GM19239 (cell line): ENCODE measurements at places on chromosomes 2 and 18.

GRCh38 chr18:23812546-23813440 is 123.5 kb downstream of the LAMA3 start:
- DNase-seq: no peak

DNA sequence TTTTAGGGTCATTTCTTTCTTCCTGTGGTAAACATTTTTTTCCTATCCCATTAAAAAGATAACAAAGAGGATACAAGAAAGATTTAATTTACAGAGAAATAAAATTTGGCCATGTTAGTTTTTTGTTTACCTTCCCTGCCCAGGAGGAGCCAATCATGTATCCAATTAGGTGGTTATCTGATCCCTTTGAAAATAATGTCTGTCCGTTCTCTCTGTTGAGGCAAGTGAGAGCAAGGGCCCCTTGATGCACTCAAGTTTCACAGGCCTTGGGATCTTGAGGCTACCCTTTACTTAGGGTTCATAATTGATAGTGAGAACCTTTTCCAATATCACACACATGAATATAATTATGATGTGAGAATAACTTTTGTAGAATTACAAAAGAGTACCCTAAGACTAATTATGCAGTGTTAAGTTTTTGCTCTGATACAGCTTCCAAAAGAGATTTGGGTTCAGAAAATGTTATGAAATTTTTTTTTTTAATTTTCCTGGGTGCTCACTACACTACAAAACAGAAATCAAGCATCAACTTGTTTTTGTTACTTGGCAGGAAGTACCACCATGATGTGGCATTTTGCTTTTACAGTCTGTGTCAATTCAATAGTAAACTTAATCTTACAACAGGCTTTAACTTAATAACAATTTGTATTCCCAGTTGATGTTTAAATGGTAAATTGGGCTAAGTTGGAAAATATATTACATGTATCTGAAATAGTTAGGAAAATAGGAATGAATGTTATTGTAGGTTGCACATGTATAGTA is 42.0 kb downstream of the AFTPH start:
- DNase-seq: no peak

DNA sequence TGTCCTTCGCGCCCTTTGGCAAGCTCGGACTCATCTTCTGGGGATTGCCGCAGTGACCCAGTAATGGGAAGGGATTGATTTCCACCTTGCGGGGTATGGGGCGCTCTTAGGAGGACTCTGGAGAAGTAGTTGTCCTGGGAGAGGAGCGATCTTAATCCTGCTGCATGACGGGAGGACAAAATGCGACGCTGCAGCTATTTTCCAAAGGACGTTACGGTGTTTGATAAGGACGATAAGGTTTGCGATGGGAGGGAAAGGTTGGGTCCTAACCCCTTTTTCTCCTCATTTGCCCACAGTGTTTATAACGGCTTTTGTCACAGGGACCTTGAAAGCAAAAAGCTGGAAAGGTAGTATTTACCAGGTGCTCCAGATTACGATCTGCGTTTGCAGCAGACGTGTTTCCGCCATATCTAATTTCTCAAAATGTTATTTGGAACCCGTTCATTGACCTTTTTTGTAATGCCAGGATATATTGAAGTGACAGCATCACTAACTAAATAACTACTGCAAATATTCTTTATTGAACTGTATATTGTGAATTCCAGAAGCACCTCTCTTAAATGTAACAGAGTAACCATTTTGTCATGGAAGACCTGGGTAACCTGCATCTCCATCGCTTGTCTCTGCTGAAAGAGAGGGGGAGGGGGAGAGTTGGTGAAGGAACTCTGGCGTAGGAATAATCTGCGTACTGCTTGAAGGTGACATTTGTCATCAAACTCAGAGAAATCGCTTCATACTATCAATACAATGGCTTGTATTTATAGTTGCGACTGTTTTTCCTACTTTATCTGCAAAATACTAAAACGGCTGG is 590 bp downstream of the MDH1 start:
- DNase-seq: no peak

DNA sequence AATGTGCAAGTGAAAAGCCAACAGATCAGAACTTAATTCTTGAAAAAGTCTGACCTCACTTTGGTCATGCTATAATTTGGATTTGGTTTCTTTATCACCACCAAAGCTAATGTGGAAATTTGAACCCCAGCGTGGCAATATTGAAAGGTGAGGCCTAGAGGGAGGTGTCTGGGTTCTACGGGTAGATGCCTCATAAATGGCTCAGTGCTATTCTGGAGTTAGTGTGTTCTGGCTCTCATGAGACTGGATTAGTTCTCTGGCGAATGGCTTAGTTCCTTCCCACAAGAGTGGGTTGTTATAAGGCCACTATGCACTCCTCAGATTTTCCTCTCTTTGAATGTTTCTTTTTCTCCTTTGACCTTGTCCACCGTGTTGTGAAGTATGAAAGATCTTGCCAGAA is 22.3 kb downstream of the ORC4 start:
- no peak for DNase-seq

- DNase-seq: no peak
These were observed 181.0 kb upstream of the SALL3 start for GRCh38 chr18:78798402-78799175.

DNA sequence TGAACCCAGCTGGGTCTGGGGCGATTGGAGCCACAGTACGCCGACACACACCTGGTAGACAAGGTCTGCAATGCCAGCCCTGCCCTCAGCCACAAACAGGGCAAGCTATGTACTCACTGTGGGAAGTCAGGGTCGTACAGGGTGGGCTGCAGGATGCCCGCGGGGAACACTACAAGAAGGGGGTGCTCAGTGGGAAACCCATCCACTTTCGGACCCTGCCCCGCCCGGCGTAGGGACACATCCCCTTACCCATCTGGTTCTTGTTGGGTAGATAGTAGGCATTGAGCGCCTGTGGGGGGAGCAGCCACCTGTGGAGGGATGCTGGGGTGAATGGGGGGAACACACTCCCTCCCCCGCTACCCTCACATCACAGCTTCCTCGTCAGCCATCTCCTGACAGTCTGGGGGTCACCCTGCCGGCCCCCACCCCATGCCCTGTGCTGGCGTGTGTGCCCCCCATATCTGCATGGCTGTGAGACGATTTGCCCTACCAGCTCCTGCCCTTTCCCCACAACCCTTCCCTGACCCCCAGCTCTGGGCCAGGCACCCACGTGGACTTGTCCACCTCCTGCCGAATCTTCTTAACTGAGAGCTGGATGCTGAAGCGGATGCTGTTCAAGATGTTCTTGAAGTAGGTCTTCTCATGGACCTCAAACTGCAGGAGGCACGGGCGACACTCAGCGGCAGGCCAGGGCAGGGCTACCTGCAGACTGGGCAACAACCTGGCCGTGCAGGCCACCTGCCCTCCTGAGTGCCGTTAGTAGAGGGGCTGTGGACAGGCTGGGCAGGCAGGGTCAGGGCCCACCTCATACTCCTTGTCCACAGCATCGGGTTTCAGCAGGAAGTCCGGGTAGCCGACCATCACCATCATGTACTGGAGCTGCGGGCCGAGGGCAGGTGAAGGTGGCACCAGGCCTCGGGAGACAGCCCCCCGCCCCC is 5.1 kb downstream of the ECEL1 start:
- no peak for DNase-seq

- DNase-seq: no peak
These were observed 96.7 kb upstream of the SIX3 start for GRCh38 chr2:44844651-44845270.
